ENCODE measurements at places on chromosomes 6 and 20.

DNA sequence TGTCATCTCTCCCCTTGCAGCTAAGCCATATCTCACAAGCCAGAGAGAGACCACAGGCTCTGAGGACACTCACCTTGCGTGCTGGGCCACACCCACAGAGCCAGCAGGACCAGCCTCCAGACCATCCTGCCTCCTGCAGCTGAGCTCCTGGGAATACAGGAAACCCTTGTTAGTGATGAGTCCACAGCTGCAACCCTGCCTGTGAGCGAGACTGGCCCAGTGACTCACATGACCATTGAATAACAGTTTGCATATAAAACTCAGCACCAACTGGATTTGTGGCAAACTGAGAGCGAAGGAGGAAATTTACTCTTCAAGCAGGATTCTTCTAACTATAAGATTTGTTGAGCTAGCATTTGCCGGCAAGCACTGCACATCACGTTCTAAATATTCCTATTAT is 3.0 kb downstream of the THBS2 start:
- DNase-seq: no peak

- no peak for DNase-seq
Observed at GRCh38 chr6:42404484-42404883, 47.2 kb downstream of the TRERF1 start.

DNA sequence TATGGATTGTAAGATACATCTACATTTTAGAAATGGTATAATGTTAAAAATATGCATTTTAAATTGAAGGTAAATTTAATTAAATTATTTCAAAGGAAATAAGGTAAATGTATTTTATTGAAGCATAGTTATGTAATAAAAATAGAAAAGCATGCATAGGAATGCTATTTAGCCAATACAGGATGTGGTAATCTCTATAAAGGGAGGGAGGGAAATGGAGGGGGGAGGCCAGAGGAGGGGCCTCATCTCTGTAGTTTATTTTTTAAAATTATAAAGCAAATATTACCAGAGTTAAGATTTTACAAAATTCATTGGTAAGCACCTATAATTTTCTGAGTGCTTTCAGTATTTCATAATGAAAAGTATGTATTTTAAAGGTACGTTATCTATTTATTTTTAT is 27.2 kb downstream of the SLC16A10 start:
- no peak for DNase-seq

DNA sequence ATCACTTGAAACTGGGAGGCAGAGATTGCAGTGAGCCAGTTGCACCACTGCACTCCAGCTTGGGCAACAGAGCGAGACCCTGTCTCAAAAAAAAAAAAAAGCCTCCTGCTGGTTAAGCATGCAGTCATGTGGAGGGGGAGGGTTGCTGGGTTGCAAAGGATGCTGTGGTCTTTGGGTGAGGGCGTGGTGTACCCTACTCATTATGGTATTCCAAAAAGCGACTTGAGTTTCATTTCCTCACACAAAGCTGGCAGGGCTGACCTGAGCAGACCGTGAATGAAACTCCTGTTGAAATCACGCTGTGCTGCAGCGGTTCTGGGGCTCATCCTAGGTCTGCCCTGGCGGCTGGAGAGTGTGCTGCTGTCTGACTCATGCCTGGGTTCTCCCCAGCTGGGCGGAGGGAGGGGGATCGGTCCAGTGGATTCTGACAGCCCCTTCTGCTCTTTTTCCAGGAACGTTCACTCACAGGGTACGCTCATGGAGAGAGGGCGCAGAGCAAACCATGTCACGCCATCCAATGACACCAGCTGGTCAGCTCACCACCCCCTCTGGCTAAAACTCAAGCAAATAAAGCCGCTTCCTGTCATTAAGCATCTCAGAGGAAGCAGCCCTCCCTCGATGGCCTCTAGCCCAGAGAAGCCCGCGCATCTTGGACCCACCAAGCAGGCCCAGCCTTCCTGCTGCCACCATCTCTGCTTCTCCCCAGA is 166.2 kb downstream of the SCML4 start:
- DNase-seq: no peak

- DNase-seq: no peak
Observed at GRCh38 chr6:111597291-111598086, 8.2 kb downstream of the TRAF3IP2 start.

DNA sequence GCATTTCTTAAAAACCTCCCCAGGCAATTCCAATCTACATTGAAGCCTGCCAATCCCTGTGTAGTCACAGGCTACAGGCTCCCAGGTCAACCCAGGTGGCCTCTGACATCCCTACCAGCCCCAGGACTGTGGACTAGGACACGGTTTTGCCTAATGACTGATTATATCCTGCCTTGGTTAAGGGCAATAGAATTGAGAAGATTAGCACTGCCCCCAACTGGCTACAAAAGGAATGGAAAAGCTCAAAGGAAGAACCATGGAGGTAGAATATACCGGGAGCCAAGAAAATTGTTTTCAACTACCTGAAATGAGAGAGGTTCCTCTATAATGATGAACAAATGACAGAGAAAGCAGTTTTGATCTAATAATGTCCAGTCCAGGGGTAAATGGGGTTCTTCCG is 421.1 kb upstream of the AGPAT4 start:
- DNase-seq: no peak

DNA sequence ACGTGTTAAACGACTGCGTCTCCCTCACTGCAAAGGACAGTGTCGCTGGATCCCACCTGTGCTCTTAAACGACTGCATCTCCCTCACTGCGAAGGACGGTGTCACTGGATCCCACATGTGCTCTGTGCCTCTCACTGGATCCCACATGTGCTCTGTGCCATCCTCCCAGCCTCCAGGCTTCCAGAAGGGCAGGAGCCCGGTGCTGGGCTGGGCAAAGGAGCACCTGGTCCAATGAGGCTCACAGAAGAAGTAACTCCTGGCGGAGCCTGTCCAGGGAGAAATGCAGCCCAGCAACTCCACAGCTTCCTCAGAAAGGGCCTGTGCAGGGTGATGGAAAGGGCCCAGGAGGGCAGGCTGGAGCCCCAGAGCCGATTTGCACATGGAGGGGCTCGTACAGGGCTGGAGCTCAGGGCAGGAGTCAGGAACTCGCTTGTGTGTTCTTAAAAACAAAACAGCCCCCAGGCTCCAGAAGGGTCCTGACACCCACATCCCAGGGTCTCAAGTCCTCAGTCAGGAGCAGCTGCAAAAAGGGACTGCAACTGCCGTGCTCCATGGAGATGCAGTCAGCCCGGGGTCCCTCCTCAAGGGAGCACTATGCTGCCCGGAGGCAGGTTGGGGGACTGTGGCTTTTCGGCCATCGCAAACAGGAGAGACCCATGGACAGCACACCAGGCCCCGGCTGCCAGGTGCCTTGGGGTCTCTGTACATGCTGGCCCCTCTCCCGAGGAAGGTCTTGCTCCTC is 52.7 kb downstream of the DLL1 start:
- no peak for DNase-seq

GRCh38 chr20:17653835-17654648 is 28.0 kb downstream of the RRBP1 start:
- DNase-seq: no peak

GRCh38 chr6:25950297-25950696 is 12.3 kb upstream of the TRIM38 start:
- DNase-seq: no peak

DNA sequence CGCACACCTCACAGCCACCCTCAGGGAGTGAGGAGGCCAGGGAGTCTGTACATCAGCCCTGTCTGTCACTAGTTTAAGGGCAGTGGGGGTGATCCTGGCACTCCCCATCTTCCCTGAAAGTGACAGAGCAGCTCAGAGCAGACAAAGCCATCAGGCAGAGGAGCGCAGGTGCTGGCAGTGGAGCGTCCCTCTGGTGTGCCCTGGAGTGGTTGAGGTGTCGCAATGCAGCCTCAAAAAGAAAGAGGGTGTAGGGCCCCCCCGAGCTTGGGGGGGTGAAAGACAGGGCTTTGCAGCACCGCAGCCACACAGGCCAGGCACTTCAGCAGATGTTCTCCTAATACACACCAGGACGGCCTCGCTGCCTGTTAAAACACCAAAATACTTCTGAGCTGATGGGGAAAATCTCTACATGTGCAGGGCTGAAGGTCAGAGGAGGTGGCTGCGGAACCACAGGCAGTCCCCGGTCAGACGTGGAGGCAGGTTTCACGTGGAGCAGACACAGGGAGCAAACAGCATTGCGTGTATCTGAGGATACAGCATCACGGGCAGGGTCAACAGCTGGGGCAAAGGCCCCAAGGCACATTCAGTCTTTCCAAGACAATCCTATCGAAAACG is 69.5 kb downstream of the PREX1 start:
- DNase-seq: no peak

DNA sequence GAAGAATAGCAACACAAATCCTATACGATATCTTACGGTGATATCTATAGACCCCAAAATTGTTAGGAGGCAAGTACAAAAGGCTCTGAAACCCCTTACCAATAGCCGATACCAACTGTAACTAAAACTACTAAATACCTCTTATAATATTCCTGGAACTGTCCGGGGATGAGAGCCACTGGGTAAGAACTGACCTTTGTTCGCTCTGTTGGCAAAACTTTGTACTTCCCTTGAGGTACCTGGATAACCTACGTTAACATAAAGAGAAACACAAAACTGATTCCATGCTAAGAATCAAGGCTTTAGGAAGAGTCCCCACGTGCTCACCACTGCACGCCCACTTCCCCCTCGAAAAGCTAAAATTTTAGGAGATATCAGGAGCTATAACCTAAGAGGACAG is 9.7 kb downstream of the PHF10 start:
- no peak for DNase-seq

- DNase-seq: no peak
Observed at GRCh38 chr20:53530440-53530839, 63.2 kb downstream of the ZNF217 start.

DNA sequence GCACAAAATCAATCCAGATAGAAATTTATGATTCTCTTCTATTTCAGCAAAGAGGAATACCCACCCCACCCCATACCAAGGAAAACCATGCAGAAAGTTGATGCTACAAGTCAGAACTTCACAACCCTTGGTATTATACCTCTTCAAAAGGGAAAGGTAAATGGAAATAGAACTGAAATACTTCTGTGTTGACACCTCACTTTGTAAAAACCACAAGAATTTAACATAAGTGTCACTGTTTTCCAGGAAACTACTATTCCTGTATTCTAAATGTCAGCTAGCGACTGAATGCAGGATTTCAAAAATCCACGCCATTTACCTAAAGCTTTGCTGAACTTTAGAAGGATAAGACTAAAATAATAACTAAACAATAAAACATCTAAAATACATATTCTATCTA is 3.6 kb downstream of the CPNE1 start:
- DNase-seq: no peak

- peak; percentile 47 for DNase-seq
Observed at GRCh38 chr6:149834513-149835481, 29.4 kb downstream of the LRP11 start.

DNA sequence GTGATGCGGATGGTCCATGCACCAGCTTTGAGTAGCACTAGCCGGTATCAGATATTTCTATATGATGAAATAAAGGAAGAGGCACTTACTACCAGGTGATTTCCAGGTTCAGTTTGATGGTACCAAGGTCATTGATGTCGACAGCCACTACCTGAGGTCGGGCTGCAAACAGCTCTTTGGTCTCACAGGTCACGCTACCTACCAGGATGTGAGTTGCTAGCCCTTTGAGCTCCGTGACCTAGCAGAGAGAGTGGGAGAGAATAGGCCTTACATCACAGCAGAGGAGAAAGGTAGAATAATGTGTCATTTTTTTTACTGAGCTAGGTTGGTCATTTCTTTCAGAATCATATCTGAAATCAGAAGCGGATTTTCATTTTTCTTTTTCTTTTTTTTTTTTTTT is 51.0 kb upstream of the ARMH2 start:
- no peak for DNase-seq

GRCh38 chr20:40758790-40759189 is 69.8 kb upstream of the MAFB start:
- DNase-seq: no peak

GRCh38 chr6:112939563-112939962 is 592.4 kb downstream of the RFPL4B start:
- no peak for DNase-seq

GRCh38 chr20:34675561-34675960 is 1.3 kb downstream of the PIGU start:
- no peak for DNase-seq

- no peak for DNase-seq
Observed at GRCh38 chr20:63220696-63221399, 4.9 kb upstream of the YTHDF1 start.

GRCh38 chr6:8993111-8993510 is 557.8 kb upstream of the SLC35B3 start:
- no peak for DNase-seq

DNA sequence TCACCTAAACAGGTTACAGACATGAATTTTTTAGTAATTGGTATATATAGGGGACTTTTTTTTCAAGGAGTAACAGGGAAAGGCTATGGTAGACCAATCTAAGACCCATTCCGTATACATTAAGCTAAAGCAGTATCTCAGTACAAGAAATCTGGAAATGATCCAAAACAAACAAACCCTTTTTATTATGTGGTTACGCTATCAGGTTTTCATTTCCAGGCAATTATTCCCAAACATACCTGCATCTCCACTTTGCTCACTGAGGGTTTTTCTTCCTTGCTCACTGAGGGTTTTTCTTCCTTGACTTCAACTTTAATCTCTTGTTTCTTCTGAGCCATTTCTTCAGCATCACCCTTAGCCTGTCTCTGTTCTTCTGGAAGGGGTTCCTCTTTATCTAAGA is 107.3 kb downstream of the EPB41L2 start:
- DNase-seq: no peak

DNA sequence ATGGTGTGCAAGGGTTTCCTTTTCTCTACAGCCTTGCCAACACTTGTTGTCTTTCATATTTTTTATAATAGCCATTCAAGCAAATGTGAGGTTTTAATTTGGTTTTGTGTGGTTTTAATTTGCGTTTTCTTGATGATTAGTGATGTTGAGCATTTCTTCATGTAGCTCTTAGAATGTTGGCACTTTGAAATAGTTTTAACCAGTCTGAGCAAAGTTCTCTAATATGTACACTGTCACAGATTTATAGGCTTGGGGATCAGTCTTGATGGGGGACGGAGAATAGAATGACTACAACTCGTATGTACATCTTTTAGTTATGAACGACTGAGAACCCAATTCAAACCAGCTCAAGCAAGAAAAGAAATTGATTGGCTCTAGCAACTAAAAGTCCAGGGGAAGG is 1003.1 kb downstream of the KIF16B start:
- DNase-seq: no peak

GRCh38 chr6:14286144-14286543 is 168.6 kb downstream of the CD83 start:
- no peak for DNase-seq

DNA sequence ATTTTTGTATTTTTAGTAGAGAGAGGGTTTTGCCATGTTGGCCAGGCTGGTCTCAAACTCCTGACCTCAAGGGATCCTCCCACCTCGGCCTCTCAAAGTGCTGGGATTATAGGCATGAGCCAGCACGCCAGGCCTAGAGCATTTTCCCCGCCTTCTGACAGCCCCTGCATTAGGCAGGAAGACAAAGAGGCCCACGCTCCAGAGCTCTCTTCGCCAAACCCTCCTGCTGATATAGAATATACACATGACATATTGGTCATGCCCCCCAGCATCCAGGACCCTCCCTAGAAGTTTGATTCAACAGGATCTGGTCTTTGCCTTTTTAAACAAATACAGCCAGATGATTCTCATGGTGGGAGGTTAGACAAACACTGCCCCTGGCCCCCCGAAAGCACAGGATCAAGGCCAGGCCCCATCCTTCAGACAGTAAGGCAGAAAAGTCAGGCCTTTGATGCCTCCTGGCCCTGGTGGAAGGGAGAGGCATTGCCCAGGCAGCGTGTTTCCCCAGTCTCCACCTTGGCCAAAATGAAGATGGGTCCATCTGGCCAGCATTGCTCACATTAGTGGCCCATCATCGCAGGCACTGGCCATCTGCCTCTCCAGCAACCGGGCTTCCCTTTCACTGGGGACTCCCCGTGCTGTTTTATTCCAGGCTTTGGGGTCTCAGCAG is 4.4 kb downstream of the SULF2 start:
- no peak for DNase-seq

- no peak for DNase-seq
Observed at GRCh38 chr20:23782366-23782983, 31.7 kb upstream of the CST1 start.
